ENCODE measurements at places on chromosomes 2 and 18. TPM values are rescaled to one million over a fixed set of nuclear protein-coding genes. Genes with fewer than 3 reads are reported as not detected.

DNA sequence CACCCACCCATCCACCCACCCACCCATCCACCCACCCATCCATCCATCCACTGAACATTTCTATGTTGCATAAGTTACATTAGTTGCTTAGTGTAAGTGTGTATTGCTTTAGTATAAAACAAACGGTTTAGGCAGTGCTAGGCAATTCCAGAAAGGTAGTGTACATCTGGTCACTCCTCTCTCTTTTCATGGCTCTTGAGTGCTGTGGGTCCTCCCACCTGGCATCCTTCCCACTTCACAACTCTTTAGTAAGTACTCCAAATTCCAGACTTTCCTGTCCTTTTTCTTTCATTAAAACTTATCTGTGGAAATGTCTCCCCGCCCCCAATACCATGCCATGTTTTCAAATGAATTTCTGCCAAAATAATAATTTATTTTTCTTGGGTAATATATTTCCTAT lies 122.5 kb downstream of the PLEKHM3 start:
- H3K36me3 ChIP-seq = peaks cover 9% of the 10 kb centered on the region
- DNase-seq = no peak
- H3K4me3 ChIP-seq = no peak overlapping the region
- no peak overlapping the region for H3K27ac ChIP-seq

- H3K27ac ChIP-seq = no peak overlapping the region
- no peak for DNase-seq
Observed at GRCh38 chr18:2518473-2518872, 52.8 kb downstream of the METTL4 start.

Gene UBE2E3
- 57.7 TPM for total RNA-seq

- H3K4me1 ChIP-seq = no peaks in the 10 kb centered on the region
- no peak for DNase-seq
- H3K27ac ChIP-seq = no peak overlapping the region
- H3K36me3 ChIP-seq = no peaks in the 10 kb centered on the region
- H3K27me3 ChIP-seq = no peaks in the 10 kb centered on the region
Observed at GRCh38 chr2:10019602-10020400, 23.5 kb upstream of the KLF11 start.

Gene GALNT1
- 29.6 TPM for total RNA-seq

DNA sequence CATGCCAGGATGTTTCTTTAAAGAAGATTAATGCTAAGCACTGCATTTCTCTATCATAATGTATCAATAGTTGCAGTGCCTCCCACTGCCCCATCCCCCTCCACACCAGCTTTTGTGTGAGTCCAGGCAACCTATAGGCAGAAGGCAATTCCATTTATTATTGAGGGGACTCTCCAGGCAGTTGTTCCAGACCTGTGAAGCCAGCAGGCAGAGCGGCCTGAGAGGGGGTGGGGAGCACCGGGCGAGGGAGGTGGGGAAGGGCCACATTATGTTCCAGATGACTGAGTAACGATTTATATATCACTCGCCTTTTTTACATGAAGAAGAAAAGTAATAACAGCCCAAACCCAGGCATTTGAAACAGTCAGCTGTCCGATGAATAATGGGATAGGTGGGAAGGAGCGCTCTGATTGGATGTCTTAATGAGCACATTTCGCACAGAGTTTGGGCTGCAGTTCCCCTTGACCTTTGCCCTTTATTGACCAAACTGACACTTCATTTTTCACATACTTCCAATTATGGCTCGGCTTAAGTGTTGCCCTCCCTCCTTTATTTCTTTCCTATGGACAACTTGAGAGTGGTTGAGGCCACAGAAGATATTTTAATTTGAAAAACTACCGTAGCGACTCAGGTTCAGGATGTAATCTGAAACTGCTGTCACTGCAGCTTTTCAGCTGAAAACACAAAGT lies 34.4 kb downstream of the MEIS1 start:
- H3K27ac ChIP-seq = peak overlapping the region; percentile 28
- H3K4me1 ChIP-seq = peaks cover 90% of the 10 kb centered on the region
- no peaks in the 10 kb centered on the region for H3K27me3 ChIP-seq
- no peak overlapping the region for H3K4me3 ChIP-seq

- H3K4me3 ChIP-seq = no peak overlapping the region
- no peaks in the 10 kb centered on the region for H3K36me3 ChIP-seq
- no peak overlapping the region for H3K27ac ChIP-seq
Observed at GRCh38 chr2:26678035-26678434, 14.5 kb upstream of the KCNK3 start.

Gene KIAA2012
- not detected for total RNA-seq

GRCh38 chr2:131145040-131145439 lies 39.9 kb downstream of the PLEKHB2 start:
- no peaks in the 10 kb centered on the region for H3K4me1 ChIP-seq
- no peak overlapping the region for H3K27ac ChIP-seq
- H3K36me3 ChIP-seq = peaks cover 48% of the 10 kb centered on the region
- DNase-seq = no peak

DNA sequence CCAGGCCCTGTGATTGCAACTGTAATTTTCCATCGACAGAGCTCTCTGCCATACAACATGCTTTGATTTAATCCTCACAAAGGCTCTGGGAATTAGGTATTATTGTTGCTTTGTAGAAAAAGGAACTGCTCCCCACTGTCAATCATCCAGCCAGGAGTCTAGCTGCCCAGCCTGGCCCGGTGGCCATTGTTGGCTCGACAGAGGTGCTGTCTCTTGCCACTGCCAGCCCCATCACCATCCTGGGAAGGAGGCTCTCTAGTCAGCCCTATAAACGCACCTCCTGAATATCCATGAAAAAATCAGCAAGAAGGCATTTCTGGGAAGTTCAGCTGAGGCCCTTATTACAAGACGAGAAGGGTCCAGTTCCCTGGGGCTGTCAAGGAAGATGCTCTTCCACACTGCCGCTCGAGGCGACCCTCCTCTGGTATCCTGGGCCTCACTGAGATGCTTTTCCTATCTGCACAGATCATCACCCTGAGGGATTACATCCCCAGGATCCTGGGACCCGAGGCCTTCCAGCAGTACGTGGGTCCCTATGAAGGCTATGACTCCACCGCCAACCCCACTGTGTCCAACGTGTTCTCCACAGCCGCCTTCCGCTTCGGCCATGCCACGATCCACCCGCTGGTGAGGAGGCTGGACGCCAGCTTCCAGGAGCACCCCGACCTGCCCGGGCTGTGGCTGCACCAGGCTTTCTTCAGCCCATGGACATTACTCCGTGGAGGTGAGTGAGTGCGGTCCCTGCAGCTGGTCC lies 71.0 kb downstream of the TPO start:
- H3K36me3 ChIP-seq = no peaks in the 10 kb centered on the region
- H3K4me1 ChIP-seq = no peaks in the 10 kb centered on the region
- H3K27me3 ChIP-seq = no peaks in the 10 kb centered on the region
- no peak overlapping the region for H3K4me3 ChIP-seq
- H3K27ac ChIP-seq = no peak overlapping the region

Gene DPP4
- 4.1 TPM for total RNA-seq

- peaks cover 6% of the 10 kb centered on the region for H3K4me1 ChIP-seq
- no peak for DNase-seq
- H3K27ac ChIP-seq = no peak overlapping the region
- H3K36me3 ChIP-seq = no peaks in the 10 kb centered on the region
Observed at GRCh38 chr2:222819722-222820333, 41.0 kb upstream of the ACSL3 start.

Gene DNAJC5G
- not detected for total RNA-seq

GRCh38 chr2:136324966-136325365 lies 207.0 kb upstream of the CXCR4 start:
- no peak for DNase-seq
- no peaks in the 10 kb centered on the region for H3K4me1 ChIP-seq
- H3K36me3 ChIP-seq = no peaks in the 10 kb centered on the region
- H3K4me3 ChIP-seq = no peak overlapping the region
- H3K27me3 ChIP-seq = no peaks in the 10 kb centered on the region

GRCh38 chr18:51908598-51908944 lies 431.4 kb upstream of the DCC start:
- H3K36me3 ChIP-seq = no peaks in the 10 kb centered on the region
- no peak overlapping the region for H3K27ac ChIP-seq
- DNase-seq = no peak
- H3K4me1 ChIP-seq = no peaks in the 10 kb centered on the region

DNA sequence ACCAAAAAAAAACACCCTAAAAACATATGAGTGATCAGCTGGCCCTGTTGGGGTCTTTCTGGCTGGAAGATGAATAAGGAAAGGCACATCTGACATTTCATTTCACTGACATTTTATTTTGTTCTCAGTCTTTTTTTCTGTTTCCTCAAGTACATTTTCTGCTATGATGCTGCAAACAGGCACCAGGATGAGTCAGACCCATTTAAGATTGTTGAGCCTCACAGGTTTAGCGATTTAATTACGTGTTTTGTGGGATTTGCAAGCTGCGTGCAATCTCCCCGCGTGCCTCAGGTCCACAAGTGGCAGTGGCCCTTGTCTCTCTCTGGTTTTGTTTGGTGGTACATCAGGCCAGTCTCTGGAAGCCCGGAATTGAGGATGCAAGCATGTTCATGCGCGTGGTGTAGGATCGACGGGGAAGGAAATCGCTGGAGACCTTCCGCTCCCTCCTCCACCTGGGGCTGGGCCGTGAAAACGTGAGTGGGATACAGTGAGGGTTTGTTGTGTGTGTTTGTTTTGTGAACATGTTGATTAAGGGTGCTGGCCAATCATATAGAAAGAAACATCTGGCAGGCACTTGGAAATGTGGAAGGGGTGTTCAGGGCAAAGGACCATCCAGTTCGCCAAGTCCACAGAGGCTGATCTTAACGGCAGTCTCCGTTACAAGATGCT lies 120.2 kb upstream of the ZNF516 start:
- H3K4me1 ChIP-seq = peaks cover 22% of the 10 kb centered on the region
- H3K4me3 ChIP-seq = no peak overlapping the region
- no peaks in the 10 kb centered on the region for H3K27me3 ChIP-seq
- no peaks in the 10 kb centered on the region for H3K36me3 ChIP-seq

GRCh38 chr2:236971131-236971821 lies 114.4 kb upstream of the COPS8 start:
- no peaks in the 10 kb centered on the region for H3K36me3 ChIP-seq
- H3K27me3 ChIP-seq = no peaks in the 10 kb centered on the region
- H3K4me3 ChIP-seq = no peak overlapping the region
- peak overlapping the region; percentile 62 for H3K27ac ChIP-seq
- no peak for DNase-seq

Gene HRH4
- 0.50 TPM for total RNA-seq

DNA sequence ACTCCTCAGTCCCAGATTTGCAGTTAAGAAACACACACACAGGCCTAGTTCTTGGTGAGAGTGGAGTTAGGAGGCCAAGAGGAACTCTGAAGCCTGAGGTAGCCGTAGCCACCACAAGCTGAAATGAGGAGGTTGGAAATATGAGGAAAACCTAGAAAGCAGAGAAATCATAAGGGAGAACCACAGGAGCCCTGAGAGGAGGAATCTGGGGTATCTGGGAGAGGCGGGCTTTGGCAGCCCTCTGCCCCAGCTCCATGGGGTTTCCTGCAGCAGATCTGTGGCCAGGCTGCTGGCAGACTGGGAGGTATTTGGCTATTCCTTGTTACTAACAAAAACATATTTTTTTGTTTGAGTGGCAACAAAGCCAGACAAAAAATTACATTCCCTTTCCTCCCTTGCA lies 11.0 kb downstream of the SOX11 start:
- H3K4me1 ChIP-seq = no peaks in the 10 kb centered on the region
- H3K4me3 ChIP-seq = no peak overlapping the region
- H3K27me3 ChIP-seq = peaks cover 67% of the 10 kb centered on the region
- no peaks in the 10 kb centered on the region for H3K36me3 ChIP-seq

Measured in esophagus muscularis mucosa (tissue), 4 donors.